8988T (cell line): ENCODE measurements at places on chromosomes 3 and 15.

DNA sequence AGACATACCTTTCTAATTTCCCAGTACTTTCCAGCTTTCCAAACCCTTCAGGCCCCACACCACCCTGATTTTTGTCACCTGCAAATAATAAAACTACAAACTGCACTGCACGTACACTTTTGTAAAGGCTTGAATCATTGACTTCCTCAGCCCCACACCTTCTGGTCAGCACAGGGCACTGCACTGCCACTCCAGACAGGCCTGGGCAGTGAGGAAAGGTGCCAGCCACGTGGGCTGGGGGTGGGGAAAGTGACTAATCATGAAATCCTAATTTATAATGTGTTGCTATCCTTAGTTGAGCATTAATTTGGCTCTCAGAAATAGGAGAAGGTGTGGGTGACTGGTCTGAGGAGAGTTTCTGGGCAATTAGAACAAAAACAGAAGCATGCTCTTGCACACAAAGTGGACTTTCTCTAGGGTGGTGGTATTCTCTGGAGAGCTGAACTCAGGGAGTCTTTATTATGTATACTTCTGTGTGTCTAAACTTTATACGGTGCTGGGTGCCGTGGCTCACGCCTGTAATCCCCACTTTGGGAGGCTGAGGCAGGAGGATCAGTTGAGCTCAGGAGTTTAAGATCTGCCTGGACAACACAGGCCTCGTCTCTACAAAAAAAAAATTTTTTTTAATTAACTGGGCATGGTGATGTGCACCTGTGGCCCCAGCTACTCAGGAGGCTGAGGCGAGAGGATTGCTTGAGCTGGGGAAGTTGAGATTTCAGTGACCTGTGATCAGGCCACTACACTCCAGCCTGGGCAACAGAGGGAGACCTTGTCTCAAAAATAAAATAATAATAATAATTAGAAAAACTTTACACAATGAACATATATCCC is 58.2 kb upstream of the FLNB start:
- no peak for DNase-seq

GRCh38 chr15:78909791-78910228 is 35.0 kb downstream of the CTSH start:
- no peak for DNase-seq

DNA sequence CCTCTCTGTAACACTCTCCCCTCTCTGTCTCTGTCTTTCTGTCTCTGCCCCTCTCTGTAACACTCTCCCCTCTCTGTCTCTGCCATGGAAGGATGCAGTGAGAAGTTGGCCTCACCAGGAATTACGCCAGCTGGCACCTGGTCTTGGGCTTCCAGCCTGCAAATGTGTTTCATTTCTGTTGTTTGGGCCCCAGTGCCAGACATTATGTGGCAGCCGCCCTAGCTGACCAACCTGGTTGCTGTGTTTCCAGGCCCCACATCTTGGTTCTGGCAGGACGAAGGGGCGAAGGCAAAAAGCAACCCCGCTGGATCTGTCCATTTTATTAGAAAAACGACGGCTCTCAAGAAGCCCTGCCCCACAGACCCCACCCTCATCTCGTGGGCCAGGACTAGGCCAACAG is 5.2 kb upstream of the ZXDC start:
- DNase-seq = no peak

GRCh38 chr15:33730815-33731214 is 237.5 kb upstream of the CHRM5 start:
- DNase-seq = no peak

DNA sequence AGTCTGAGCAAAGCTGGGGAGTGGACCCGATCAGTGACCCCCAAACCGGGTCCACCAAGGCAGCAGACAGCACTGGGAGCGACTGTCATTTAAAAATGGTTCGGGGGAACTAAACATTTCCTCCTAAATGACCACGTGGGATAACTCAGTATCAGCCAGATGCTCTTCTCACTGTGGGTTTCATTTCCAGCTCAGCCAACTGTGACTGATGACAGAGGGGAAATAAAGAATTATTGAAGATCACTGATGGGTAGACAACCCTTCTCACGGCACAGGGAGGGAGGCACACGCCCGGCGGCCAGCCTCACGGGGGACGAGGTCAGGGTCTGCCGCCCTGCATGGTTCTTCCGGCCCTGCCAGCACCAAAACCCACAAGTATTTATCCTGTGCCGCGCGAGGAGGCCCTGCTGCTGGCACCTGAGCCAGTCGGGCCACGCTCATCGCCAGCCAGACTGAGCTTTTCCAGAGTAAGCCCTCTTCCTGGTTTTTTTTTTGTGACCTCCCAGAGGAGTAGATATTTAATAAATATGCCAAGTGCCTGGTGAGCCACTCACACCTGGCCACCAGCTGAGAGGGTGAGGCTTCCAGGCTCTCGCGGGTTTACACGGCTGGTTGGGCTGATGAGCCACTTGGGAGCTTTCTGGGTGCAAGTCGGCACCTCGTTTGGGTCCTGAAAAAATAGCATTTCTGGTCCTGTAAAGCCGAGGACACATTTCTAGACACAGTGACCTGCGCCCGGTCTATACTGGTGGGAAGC is 6.2 kb downstream of the MELTF start:
- no peak for DNase-seq

- DNase-seq = no peak
Observed at GRCh38 chr3:100810671-100811070, 101.4 kb downstream of the TFG start.
